Tongue (tissue), 3 donors: ENCODE measurements at places on chromosomes 2 and 18.

DNA sequence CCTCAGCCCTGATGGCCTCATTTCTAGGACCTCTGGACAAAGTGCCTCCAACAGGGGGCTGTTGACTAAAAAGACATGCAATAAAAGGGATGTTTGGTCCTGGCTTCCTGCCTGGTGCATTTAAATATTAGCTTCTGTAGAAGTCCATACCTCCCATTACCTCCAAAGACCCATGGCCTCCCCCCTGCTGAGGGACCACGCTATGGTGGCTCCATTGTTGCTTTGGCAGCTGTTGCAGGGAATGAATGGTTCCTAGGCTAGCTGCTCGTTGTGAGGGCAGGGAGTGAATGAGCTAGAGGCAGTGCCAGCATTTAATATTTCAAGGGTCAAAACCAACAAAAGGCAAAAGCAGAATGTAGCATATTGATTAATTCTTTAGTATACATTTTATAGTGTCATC is 285.9 kb downstream of the SLC8A1 start:
- DNase-seq = no peak

GRCh38 chr2:60318544-60318943 is 234.9 kb downstream of the BCL11A start:
- no peak for DNase-seq

- peak; percentile 93 for DNase-seq
These were observed 75.1 kb downstream of the ACOXL start for GRCh38 chr2:110807522-110807921.

DNA sequence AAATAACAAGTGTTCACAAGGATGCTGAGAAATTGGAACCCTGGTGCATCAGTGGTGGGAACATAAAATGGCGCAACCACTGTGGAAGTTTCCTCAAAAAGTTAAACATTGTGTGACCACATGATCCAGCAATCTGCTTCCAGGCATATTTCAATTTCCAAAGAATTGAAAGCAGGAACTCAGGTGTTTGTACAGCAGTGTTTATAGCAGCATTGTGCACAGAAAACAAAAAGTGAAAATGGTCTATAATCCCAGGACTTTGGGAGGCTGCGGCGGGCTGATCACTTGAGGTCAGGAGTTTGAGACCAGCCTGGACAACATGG is 38.6 kb upstream of the MYCN start:
- no peak for DNase-seq

DNA sequence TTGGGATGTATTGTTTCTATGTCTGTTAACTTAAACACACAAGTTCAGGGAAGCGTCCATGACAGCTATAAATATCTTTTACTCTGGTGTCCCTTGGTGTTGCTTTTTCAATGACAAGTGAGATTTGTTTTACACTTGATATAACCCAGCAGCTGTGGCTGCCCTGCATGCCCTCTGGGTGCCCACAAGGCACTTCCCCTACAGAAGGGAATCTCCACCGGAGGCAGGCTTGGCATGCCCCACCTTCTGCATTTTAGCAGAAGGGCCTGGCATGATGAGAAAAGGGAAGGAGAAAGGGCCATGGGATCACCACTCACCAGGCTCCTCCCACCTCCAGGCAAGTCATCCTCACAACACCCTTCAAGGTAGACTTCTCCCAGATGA is 68.7 kb downstream of the TMEM247 start:
- peak; percentile 79 for DNase-seq

GRCh38 chr18:76486038-76486437 is 9.0 kb downstream of the ZNF516 start:
- DNase-seq = no peak

DNA sequence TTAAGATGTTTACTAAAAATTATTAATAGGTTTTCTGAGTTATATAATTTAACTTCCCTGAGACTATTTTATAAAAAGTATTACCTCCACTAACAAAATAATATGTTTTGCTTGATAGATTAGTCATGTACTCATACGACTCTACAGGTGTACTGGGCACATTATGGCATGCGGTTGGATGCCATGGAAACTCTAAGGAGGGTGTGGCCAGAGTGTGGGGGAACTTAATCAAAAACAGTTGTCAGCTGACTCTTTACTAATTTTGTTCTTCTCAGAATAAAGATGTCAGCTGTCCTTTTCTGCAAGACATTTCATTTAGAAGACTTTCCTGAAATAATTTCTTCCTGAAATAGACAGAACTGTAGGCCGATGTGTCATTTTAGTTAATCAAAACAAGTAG is 228.3 kb upstream of the SIX3 start:
- no peak for DNase-seq

DNA sequence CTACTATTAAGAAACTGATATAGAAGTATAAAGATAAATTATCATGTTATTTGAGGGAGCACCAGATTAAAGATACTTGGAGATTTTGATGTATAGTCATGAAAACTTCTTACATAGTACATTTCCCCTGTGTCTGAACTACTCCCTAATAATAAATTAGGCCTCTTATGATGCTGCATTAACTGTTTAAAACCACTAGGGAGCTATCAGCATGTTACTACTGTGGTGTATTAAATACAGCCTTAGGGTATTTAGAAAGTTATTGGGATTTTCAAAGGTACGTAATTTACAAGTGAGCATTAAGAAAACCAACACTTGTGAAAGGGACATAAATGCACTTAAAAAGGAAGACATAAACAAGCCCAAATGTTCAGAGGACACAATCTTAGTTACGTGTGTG is 714.0 kb downstream of the EPHA4 start:
- no peak for DNase-seq

GRCh38 chr2:88398180-88398579 is 54.3 kb downstream of the FOXI3 start:
- no peak for DNase-seq

- DNase-seq = peak; percentile 40
These were observed 8.6 kb upstream of the INPP5D start for GRCh38 chr2:233051241-233052149.

DNA sequence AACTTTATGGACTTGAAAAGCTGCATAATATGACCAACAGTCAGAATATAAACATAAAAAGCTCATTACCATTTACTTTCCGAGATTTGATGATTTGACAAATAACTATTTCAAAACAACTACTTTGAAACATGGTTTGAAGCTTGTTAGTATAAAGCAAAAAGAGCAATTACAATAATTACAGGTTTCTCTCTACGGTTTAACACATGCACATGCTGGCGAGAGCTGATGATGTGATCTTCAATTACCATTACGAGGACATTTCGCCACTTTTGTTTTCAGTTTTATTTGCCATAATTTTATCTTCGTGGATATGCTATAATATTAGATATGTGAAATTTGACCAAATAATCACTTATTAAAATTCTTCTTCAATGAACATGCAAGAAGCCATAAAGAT is 270.1 kb downstream of the TCF4 start:
- peak; percentile 55 for DNase-seq

- DNase-seq = peak; percentile 95
These were observed at the start of gene COL3A1 for GRCh38 chr2:188974164-188974563. COL3A1 (plus strand) TSS chr2:188974373; CDS start chr2:188974490, 117 bp downstream.

DNA sequence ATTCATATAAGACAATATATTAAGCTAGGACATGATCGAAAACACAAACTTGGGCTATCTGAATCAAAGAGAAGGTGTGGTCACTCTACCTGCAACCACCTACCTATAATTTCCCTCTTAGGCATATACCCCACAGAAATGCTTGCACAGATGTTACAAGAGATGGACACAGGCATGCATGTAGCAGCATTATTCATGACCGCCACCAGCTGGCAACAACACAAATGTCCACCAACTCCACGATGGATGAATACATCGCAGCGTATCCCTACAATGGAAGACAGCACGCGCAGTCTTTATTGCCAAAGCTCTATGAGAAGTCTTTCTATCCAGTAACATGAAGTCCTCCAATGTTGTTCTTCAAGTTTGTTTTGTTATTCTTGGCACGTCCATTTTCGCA is 90.8 kb downstream of the ARL4C start:
- peak; percentile 21 for DNase-seq

GRCh38 chr18:9890196-9890595 is 4.4 kb downstream of the TXNDC2 start:
- DNase-seq = no peak

- peak; percentile 76 for DNase-seq
These were observed 220.4 kb downstream of the ZNF516 start for GRCh38 chr18:76274468-76275289.

- no peak for DNase-seq
These were observed 18.7 kb upstream of the CCBE1 start for GRCh38 chr18:59715966-59716369.

GRCh38 chr2:81467096-81467495 is 1162.5 kb upstream of the LRRTM1 start:
- no peak for DNase-seq

- no peak for DNase-seq
These were observed 558.2 kb upstream of the PKDCC start for GRCh38 chr2:41489638-41490037.

- peak; percentile 8 for DNase-seq
These were observed 220.2 kb upstream of the SMAD7 start for GRCh38 chr18:49170925-49171505.

DNA sequence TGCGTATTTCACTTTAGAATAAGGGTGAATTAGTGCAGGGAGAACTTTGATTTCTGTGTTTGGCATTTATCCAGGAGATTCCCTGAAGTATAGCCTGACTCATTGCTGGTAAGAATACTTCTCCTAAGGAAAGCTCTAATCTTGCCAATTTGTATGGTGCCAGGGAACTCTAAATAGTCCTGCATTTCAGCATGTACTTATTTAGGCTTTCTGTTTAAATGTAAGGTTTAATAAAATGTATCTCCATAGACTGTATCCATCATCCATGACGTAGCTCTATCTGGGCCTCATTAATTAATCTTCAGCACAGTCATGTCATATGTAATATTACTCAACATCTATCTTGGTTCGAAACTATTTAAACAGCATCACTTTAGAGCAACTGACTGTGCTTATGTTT is 127.7 kb downstream of the DOK6 start:
- DNase-seq = no peak

- peak; percentile 10 for DNase-seq
These were observed 8.5 kb downstream of the SP9 start for GRCh38 chr2:174343343-174343622.

- no peak for DNase-seq
These were observed 139.6 kb upstream of the CTAGE1 start for GRCh38 chr18:22557168-22557941.

- no peak for DNase-seq
These were observed 27.4 kb upstream of the PXDN start for GRCh38 chr2:1771626-1772280.

GRCh38 chr2:217515615-217516309 is 487.0 kb downstream of the TNS1 start:
- DNase-seq = peak; percentile 19

DNA sequence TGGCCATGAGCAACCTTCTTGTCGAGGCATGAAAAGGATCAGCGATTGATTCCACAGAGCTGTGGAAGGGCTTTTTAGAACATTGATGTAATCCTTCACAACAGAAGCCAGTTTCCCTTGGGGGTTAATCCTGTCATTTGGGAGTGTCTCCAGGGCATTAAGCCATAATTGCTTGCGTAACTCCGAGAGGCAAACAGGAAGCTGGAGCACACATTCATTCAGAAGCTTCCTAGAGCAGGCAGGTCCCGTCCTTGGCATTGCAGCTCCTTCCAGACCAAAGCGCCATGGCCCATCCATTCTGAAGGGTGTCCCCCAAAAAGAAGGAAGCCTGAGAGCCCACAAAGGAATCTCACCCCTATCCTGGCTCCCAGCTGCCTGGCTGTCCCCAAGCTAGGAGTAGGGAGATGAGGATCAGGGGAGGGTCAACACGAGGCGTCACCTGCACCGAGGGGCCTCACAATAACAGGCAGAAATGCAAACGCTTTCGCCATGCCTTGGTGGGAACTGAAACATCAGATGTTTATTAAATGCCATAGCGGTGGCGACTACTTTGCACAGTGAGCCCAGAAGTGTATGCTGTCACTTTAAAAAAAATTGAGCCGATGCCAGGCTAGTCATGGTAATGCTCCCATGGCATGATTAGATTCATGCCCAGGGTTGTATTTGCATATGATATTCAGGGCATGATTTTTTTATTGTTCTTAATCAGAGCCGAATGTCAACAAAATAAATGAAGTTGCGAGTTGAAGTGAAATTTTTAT is 339.4 kb downstream of the BCL11A start:
- peak; percentile 50 for DNase-seq

DNA sequence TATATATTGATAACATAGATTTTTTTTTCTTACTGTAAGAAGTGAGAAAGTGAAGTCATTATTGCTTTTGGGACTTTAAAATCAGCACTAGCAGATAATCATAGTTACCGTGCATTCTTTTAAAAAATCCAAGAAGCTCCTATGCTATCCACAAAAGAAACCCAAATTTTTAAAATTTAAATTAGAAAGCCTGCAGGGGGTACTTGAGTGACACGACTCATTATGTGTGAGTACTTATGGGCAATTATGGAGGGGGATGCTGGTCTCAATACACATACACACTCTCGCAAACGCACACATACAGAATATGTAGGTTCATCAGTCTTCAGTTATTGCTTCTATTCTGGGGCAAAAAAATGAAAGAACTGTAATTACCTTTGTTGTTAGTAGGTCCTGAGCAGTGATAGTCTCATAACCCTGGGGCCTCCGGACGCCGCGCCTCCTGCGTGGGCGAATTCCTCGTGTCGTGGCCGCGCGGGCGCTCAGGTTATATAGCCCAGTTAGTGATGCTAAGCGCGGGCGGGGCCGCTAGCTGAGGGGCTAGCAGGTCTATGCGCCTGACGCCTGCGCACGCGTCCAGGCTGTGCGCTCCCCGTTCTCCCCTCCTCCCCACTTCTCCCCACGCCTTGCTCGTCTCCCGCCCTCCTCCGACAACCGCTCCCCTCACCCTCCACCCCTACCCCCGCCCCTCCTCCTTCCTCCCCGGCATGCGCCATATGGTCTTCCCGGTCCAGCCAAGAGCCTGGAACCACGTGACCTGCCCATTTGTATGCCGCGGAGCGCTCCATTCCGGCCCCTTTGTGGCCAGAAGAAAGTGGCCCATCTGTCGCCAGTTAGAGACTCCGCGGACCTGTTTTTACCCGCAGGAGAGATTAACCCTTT is at the start of gene NEUROD1:
Gene NEUROD1, minus strand, starts transcription at position 463 of the 882 bp plus-strand sequence. CDS start 1,657 bp downstream, outside the sequence.
- DNase-seq = peak; percentile 19

GRCh38 chr2:219171231-219171651 is 1.4 kb upstream of the SLC23A3 start:
- peak; percentile 67 for DNase-seq

DNA sequence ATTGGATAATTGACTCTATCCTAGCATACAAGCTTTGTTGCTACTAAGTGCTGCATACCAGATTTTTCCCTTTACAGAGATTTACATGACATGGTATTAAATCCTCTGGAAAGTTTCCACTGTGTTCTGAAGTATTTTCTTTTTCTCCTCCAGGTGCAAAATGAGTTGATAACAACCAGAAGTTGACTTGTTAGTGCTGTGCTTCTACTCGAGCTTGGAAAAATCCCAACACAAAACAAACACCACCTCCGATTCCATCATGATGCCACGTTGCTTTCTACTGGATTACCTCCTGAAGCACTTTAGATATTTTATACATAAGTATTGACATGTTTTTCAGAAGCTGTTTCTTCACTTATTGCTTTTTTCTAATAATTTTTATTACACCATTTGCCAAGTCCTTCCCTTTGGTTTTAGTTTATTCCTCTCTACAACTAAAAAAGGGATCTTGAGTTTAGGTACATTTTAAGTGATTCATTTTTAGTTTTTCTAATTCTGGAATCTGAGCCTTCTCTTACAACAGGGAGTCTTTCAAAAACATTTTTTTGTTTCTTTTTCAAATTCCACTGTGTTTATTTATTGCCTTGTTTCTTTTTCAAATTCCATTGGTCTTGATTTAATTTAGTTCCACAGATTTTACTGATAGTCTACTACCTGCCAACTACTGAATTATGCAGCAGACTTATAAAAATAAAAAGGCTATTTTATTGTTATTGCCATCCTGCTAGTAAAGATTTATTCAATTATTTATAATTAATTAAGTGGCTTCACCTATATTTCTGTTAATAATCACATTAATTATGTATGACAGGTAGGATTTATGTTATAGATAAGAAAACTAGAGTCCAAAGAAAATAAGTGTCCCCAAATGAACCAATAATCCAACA is 143.4 kb downstream of the PPP1R1C start:
- DNase-seq = peak; percentile 51
